ENCODE measurements at places on chromosomes 11 and 22. TPM values are rescaled to one million over a fixed set of nuclear protein-coding genes. Genes with fewer than 3 reads are reported as not detected.

Gene FJX1
- total RNA-seq, result 42.9 TPM

DNA sequence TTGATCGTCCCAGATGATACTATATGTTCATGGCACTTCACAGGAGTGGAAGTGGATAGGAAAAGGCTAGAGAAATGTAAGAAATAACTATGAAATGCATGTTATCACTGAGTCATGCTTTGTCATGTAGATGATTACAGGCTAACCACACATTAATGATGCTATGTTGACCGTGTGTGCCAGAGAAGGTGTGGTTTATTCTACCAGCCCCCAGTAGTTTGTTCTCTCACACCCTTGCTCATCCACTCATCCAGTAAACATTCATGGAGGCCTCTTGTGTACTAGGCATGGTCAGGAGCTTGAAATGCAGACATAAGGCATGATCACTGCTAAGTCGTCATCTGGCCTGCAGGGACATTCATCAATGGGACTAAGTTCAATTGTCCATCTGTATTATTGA lies 153.0 kb upstream of the PITPNB start:
- no peak for DNase-seq

DNA sequence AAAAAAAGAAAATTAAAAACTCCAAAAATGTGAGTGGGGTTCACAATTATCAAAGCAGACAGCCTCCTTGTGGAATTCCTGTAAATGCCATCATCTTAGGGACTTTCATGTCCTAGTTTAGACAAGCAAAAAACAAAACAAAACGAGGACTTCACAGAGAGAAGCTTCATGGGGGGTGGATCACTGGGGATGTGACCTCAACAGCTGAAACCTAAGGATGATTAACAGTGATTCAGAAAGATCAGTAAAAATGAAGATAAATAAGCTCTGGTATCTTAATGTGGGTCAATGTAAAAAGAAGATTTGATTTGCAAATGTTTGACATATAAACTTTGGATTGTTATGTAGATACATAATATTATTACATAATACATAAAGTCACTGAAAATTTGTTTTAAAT lies 8.1 kb upstream of the OR10W1 start:
- DNase-seq, result peak; percentile 9

DNA sequence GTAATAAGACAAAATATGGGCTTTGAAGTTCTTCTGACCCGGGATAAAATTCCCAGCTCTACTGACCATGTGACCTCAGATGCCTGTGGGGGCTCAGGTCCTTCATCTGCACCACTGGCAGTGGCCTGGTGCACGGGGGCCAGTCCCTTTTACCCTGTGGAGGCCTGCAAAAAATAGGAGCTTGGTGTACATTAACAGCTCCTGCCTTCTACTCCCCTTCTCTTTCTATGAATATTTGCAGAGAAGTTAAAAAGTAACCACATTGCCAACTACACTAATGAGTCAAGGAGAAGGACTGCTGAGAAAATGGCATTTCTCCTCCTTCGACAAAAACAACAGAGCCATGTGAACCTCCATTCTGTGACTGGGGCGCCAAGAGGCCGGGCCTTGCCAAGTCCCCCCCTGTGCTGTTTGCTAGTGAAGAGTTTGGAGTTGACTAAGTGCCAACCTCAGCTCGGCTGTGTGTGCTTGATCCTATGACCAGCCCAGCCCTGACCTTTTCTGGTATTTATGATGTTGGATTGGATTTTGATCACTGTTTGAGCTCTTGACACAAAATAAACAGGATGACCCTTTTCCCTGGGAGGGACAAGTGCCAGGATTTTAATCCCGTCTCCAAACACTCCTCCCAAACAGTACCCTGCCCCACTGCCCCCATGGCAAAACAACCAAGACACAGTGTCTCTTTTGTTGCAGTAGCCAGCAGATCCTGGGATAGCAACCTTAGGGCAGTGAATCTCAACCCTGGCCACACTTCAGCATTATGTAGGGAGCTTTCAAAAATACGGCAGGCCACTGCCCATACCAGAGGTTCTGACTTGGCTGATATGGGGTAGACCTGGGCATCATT lies 380.1 kb downstream of the LARGE1 start:
- DNase-seq, result no peak

- no peak for DNase-seq
These were observed 12.2 kb downstream of the LGR4 start for GRCh38 chr11:27460158-27460978.

Gene LGR4
- total RNA-seq, result 17.3 TPM

DNA sequence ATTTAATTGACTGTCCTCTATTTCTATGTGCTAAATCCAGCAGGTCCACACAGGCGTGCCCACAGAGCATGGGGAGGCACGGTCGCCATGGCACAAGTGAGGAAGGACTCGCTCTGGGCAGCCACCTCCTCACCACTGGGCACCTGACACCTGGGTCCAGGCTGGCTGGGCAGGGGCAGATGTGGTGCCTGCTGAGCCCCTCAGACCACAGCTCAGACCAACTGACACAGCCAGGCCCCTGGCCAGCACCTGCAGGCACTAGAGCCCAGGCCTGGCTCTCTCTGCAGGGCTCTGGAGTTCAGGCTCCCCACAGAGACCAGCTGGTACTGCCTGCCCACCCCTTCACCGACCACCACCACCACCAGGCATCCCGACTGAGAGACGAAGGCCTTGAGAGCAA lies 27.9 kb downstream of the LINC01488 start:
- DNase-seq, result no peak

Gene CCDC179
- total RNA-seq, result not detected

Gene PPP6R2
- 74.8 TPM for total RNA-seq
